ENCODE measurements at places on chromosomes 7 and 10. TPM values are rescaled to one million over a fixed set of nuclear protein-coding genes. Genes with fewer than 3 reads are reported as not detected.

TRIM50 gene
- total RNA-seq = not detected

SPDYE8 gene
- total RNA-seq = not detected

MRLN gene
- not detected for total RNA-seq

NKX1-2 gene
- not detected for total RNA-seq

LIPJ gene
- total RNA-seq = not detected

RAMP3 gene
- total RNA-seq = not detected

HOXA5 gene
- 8.3 TPM for total RNA-seq

DUSP5 gene
- 55.8 TPM for total RNA-seq

DYDC2 gene
- total RNA-seq = not detected

ADAMTS14 gene
- total RNA-seq = 0.12 TPM

GIMAP7 gene
- not detected for total RNA-seq

TCERG1L gene
- total RNA-seq = not detected

MYOF gene
- total RNA-seq = 468 TPM

ADAM12 gene
- not detected for total RNA-seq

PARD3 gene
- 62.4 TPM for total RNA-seq

PLEKHA8 gene
- 27.6 TPM for total RNA-seq

GPER1 gene
- 0.26 TPM for total RNA-seq

ADAM22 gene
- total RNA-seq = 3.2 TPM

CCL26 gene
- not detected for total RNA-seq

SNCG gene
- 7.2 TPM for total RNA-seq

FBXL13 gene
- total RNA-seq = 1.3 TPM

ATP5MK gene
- 203 TPM for total RNA-seq

TMEM273 gene
- total RNA-seq = not detected

PIK3AP1 gene
- 114 TPM for total RNA-seq

CPA2 gene
- total RNA-seq = not detected

ASAH2 gene
- total RNA-seq = 3.3 TPM

NPC1L1 gene
- total RNA-seq = 46.0 TPM

CLDN15 gene
- 6.4 TPM for total RNA-seq
